Endothelial cell (in vitro differentiated cells): ENCODE measurements at places on chromosomes 11 and 22. TPM values are rescaled to one million over a fixed set of nuclear protein-coding genes. Genes with fewer than 3 reads are reported as not detected.

DNA sequence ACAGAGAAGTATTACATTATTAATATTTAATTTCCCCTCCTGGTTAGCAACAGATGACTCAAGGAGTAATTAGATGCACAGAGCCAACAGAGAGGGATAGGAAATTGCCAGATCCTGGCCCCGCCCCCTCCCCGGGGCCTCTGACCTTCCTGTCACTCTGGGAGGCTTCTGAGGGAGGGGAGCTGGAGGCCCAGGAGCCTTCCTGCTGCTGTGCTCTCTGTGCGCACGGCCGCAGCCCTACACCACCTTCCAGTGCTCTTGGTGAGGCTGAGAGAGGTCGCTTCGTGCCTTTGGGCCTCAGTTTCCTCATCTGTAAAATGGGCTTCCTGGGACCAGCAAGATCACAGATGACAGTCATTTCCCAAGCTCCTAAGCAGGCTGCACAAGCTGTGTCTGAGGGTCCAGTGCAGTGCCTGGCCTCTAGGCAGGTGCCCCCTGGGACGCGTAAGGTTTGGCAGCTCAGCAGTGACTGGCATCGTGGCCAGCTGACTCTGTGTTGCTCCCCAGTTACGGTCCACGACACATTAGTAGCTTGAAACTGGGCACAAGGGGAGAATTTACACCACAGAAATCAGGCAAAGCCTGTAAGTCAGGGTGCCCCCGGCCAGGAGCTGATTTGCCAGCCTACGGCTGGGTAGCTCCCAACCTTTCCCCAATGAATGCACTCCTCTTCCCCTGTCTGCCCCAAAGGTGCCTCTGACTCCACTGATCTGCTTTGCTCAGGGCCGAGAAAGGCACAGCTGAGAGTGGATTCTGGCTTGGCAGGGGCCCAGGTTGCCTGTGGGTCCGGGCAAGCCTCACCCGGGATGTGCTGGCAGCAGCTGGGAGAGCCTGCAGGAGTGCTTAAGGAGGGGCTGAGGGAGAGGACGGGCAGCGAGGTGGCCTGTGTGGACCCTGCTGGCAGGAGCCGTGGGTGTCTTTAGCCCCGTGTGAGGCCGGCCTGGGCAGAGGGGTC is 2.3 kb downstream of the ADORA2A start:
- no peak for DNase-seq

DNA sequence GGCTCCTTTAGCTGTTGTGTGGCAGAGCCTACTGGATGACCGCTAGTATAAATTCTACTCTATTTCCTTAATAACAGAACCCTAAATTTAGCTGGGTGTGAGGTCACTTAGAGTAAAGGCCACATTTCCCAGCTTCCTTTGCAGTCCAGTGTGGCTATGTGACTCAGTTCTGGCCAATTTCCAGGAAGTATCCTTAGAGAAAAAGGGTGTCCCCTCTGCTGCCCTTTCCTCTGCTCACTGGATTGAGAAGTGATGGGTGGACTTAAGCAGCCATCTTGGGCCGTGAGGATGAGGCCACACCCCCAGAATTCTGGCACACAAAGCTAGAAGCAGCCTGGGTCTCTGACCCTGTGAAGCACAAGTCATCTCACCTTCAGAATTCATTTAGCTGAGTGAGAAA is 11.7 kb upstream of the RASD2 start:
- no peak for DNase-seq

- no peak for DNase-seq
Observed at GRCh38 chr22:22669093-22669492, 24.7 kb downstream of the GGTLC2 start.

The COMT gene
- 49.0 TPM for total RNA-seq

The HTR3B gene
- total RNA-seq: not detected

GRCh38 chr11:116187026-116187425 is 585.8 kb downstream of the BUD13 start:
- no peak for DNase-seq

The NPAS4 gene
- not detected for total RNA-seq

GRCh38 chr11:128399251-128400121 is 187.9 kb downstream of the ETS1 start:
- DNase-seq: no peak

The EMID1 gene
- 25.5 TPM for total RNA-seq

DNA sequence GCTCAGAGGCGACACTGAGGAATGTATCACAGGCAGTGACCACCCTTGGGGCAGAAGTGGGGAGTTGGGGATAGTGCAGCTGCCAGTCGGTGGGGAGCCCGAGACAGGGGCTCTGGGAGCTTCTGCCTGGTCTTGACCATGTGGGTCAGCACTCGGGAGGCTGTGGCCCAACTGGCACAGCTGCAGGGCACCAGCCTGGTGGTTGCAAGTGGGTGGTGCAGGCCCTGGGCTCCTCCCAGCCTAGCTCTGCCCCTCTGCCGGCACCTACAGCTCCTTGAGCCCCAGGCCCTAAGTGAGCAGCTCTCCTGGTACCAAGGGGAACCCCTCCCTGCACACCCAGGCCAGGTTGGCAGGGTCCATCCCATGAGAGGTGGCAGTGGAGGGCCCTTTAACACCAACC is 12.6 kb upstream of the RASL10A start:
- DNase-seq: no peak

GRCh38 chr11:105219269-105219668 is 79.7 kb upstream of the CARD18 start:
- DNase-seq: no peak

DNA sequence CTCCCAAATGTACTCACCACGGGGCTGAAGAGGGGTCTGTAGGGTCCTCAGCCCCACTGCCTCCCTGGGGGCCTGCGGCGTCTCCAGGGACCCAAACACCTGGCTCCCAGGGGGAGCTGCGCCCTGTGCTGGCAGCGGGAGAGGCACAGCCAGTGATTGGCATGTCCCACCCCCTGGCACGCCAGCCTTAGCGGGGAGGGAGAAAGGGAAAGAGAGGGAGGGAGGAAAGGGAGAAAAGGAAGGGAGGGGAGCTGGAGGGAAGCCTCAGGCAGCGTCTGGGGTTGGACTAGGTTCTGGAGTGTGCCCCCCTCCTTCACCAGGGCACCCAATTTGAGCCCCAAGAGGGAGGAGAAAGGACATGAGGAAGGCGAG is at the start of gene CHRM1:
Gene CHRM1 (minus strand): TSS at position 163 of the 372 bp plus-strand sequence. CDS start 10,263 bp downstream, outside the sequence.
- no peak for DNase-seq

The FAM111B gene
- total RNA-seq: 3.4 TPM

DNA sequence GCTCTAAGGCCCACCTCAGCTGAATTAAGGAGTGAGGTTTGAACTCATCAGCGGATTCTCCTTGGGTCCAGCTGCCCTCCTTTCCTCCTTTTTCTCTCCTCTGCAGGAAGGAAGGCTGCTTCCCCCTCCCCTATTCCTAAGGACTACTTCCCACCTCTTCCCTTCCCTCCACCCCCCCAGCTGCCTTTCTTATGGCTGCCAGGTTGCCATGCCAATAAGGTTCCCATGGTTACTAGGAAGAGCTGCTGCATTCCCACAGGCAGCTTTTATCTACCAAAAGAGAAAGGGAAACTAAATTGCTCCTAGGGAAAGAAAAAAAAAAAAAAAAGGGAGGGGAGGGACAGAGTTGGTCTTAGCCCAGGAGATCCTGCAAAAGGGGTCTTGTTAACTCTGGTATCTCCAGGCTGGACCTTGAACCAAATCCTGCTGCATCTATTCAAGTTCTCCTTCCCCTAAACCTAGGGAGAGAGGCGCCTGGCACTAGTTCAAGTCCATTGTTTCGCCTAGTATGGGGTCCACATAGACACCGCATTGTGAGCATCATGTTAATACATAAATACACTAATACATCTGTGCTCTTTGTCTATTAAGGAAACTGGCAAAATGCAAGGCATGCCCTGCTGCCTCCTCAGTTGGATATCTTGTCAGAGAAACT is 21.2 kb upstream of the FEZ1 start:
- DNase-seq: peak; percentile 71

DNA sequence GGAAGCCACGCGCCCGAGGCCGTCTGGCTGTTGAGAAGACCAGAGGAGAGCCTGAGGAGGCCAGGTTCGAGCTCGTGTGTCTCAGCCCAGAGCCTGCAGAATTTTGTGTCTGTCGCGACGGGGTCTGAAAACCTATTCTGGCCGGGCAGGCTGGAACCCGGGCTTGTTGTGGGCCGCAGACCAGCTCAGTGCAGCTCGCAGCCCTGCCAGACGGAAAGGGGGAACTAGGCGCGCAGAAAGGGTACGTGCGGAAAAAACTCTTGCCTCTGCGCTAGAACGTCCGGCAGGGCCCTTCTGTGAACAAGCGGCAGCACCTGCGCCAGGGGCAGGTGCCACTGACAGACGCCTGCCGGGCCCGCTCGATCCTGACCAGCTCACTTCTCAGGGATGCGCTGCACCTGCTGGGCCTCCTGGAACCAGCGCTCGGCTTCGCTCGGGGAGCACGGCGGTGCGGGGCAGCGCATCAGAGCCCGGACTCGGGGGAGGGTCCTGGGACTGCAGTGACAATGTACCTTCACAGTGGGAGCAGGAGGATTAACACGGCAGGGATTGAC is 409.3 kb downstream of the BRD1 start:
- no peak for DNase-seq

The MS4A15 gene
- not detected for total RNA-seq

The APOL4 gene
- 4.4 TPM for total RNA-seq

The SOX6 gene
- 21.0 TPM for total RNA-seq

DNA sequence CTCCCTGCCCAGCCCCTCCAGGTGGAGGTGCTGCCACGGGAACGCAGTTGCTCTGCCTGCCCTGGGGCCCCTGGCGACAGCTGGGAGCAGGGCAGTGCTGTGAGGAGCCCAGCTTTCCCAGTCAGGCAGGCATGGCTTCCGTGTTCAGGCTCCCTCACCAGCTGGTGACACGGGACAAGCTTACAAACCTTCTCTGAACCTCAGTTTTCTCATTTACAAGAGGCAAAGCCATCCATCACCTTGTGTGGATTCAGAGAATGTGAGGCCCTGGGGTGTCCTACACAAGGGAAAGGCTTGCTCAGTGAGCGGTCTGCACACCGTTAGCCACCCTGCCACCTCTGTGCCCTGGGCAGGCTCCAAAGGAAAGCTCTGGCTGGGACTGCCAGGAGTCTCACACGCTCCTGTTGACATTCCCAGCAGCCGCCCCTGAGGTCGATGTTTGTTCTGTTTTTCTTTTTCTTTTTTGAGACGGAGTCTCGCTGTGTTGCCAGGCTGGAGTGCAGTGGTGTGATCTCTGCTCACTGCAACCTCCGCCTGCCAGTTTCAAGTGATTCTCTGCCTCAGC is 23.5 kb downstream of the SUN2 start:
- DNase-seq: no peak

- no peak for DNase-seq
Observed at GRCh38 chr22:31812977-31813605, 59.3 kb downstream of the DEPDC5 start.

DNA sequence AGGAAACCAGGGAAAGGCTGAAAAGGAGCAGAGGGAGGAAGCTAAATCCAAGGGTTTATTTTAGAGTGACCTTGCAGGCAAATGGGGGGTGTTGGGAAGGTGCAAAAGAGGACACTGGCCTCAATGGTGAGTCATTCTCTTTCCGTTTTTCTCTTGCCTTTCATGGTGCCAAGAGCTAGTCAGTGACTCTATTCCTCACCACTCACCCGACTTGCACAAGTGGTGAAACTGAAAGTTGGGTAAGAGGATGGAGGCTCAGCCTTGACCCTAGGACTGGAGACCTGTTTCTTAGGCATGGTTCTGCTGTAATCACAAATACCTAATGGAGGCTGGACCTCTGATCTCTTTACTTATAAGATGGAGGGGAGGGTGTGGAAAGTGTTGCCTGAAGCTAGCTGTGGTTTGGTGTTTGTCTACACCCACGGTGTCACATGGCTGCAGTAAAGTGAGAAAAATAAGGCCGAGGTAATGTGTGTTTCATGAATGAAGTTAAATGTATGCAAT is 67.3 kb upstream of the CREB3L1 start:
- DNase-seq: no peak

GRCh38 chr22:32531931-32532819 is 57.6 kb downstream of the FBXO7 start:
- peak; percentile 27 for DNase-seq

DNA sequence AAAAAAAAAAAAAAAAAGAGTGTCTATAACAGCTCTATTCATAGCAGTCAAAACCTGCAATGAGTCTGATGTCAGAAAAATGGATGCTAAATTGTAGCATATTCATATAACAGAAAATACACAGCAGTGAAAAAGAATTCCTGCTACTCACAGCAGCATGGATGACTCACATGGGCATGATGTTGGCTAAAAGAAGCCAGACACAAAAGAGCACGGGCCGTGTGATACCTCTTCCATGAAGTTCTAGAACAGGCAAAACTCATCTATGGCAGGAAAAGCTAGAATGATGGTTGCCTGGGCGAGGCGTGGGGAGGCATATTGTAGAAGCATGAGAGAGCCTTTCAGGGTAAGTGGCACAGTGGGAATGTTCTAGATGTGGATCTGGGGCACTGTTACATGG is 18.9 kb downstream of the PLAAT3 start:
- DNase-seq: no peak

The SLC1A2 gene
- 0.41 TPM for total RNA-seq

The ANO3 gene
- total RNA-seq: 0.36 TPM

DNA sequence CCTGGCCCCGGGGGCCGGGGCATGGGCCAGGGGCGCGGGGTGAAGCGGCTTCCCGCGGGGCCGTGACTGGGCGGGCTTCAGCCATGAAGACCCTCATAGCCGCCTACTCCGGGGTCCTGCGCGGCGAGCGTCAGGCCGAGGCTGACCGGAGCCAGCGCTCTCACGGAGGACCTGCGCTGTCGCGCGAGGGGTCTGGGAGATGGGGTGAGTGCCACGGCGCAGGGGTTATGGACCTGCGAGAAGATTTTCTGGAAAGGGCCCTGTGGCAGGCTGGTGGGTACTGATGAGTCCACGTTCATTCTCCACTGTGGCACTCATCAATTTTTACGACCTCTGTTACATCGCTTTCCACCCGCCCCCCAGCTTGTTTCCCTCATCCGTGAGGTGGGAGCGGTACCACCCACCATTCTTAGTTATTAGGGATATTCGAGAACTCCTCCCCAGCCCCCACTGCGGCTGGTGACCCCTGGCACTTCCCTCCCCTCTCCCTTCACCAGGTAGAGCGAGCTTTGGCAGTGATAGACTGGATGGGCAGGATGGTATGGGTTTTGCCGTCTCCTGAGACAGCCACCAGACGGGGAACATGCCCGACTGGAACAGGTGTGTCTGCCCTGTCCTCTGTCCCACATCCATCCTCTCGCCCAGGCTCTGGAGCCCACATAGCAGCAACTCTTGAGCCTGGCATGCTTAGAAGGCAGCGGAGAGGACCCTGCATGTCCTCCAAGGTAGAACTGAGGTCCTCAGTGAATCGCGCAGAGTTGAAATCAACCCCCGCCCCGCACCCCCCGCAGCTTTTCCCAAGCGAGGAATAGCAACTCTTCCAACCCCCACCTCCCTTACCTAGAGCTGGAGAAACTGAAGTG is 562 bp downstream of the DGAT2 start:
- DNase-seq: no peak

The LRRC10B gene
- 0.13 TPM for total RNA-seq

The TSG101 gene
- total RNA-seq: 47.4 TPM

The NXPE2 gene
- 0.33 TPM for total RNA-seq

DNA sequence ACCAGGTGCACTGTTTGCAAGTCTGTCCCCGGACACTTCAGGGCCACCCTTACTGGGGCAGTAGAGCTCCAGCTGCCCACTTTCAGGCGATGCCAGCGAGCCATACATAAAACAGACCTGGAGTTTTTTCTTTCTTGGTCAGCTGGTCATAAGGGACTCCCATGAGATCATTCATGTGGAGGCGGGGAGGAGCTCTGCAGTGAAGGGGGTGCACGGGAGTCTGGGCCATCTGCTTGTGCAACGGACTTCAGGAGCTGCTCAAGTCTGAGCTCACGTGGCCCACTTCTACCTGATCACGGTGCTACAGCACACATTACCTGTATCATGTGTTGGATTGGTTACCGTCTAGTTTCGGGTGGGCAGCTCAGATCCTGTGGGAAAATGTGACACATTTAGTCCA is 9.2 kb upstream of the MRGPRF start:
- no peak for DNase-seq

GRCh38 chr11:84355911-84356310 is 1069.7 kb upstream of the CCDC90B start:
- DNase-seq: no peak

The ACCSL gene
- not detected for total RNA-seq
